ENCODE measurements at places on chromosomes 2 and 18.

DNA sequence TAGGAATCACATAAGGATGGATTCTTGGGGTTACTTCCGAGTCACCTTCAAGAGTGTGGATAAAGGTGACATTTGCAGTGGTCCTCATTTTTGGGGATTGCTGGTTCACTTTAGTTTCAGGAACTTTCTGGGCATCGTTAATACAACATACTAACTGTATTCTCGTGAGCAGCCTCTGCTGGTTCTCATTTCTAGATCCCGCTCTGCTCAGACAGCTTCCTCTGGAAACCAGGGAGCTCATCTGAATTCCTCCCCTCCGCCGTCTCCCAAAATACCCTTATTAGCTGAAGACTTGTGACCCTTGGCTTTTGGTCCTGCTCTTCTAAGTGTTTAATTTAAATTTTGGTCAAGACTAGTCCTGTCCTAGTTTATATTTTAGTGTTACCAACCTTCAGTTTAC is 64.5 kb downstream of the ZNF532 start:
- no peak for DNase-seq

DNA sequence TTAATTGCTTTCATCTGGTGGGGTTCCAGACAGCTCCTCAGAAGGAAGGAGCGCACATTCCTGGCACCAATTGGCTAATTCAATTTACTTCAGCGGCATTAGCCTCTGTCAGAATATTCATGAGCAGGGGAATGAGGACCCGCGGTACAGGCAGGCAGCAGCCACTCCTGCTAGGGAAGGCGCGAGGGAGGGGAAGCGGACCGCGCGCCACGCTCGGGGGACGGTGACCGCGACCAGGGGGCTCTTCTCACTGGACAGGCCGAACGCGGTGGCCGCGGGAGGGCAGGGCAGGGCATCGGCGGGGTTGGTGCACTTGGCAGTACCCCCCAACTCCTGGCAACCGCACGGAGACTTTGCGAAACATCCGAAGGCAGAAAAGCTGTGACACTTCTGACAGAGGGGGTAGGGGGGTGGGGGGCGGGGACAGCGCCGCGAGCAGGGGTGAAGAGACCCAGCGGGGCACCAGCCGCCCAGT is at the start of gene CDH20:
CDH20 (plus strand) TSS at position 160 of the 475 bp plus-strand sequence.
- no peak for DNase-seq

- no peak for DNase-seq
These were observed 49.6 kb upstream of the PXDN start for GRCh38 chr2:1793868-1794445.

- DNase-seq, result no peak
These were observed 69.3 kb downstream of the MAPK4 start for GRCh38 chr18:50629148-50629631.

DNA sequence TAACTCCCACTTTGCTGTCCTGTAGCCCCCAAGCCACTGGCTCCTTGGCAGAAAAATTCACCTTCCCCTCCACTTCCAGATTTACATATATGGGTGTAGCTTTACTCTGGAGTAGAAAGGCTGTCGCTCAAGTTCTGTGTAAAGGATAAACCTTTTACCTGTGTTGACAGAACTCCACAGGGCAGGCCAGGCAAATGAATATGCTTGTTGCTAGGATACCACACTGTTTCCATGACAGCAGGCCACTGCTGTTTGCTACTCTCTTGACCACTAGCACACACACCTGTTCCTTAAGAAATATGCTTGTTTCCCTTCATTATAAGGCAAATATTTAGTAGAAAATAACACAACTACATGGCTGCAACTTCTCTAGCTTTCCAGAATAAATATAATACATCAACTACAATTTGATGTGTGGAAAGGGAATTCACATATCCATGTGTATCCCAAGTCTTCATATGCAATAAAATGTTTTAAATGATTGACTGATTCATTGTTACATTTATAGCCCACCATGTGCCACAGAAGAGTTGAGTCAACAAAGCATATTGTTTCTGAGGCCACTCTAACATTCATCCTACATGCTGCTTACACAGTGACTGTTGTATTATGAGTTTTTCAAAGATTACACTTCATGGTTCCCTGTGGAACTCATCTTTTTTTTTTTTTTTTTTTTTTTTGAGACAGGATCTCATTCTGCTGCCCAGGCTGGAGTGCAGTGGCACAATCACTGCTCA is 56.2 kb upstream of the ROCK1 start:
- no peak for DNase-seq

DNA sequence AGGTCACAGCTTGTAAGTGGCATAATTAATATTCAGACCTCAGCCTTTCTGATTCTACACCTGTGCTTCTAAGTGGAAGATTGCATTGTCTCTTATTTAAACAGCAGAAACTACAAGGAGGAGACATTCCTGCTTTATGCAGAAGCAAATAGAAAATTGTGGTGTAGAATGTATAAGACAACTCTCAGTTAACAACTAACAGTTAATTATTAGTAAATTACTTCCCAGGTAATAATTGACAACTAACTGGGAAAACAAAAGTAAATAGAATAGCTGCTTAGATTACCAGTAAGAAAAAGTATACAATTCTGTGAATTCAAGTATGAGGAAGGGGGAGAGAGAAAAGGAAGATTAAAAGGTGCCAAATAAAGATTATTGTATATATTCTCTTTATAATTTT is 1210.5 kb upstream of the GYPC start:
- no peak for DNase-seq

GRCh38 chr2:159549234-159549633 is 67.1 kb downstream of the BAZ2B start:
- no peak for DNase-seq

DNA sequence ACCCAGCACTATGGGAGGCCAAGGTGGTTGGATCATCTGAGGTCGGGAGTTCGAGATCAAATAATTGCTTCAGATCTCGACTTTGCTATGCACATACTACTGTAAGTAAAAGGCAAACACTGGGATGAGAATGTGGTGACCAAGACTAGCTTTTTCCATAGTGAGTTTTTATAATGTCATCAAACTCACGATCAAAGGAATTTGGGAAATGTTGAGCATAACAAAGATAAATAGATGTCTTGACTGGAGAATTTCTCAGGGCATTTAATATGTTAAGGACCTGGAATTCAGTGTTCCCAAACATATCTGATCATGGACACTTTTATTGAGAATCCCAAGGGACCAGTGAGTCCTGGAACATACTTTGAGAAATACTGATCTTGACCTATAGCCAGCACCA is 205.6 kb downstream of the ARHGAP15 start:
- no peak for DNase-seq

GRCh38 chr2:9178110-9178903 is 28.3 kb upstream of the ASAP2 start:
- DNase-seq, result no peak

GRCh38 chr2:20113986-20114938 is 62.8 kb upstream of the LAPTM4A start:
- DNase-seq, result no peak

GRCh38 chr18:52451256-52451655 is 111.3 kb downstream of the DCC start:
- DNase-seq, result no peak

GRCh38 chr18:36041146-36041545 is 26.2 kb downstream of the RPRD1A start:
- DNase-seq, result no peak

GRCh38 chr2:47339745-47340541 is 63.0 kb upstream of the MSH2 start:
- DNase-seq, result no peak

GRCh38 chr2:201396595-201396994 is 39.5 kb upstream of the FLACC1 start:
- DNase-seq, result no peak

GRCh38 chr2:30300456-30301221 is 69.3 kb downstream of the LBH start:
- no peak for DNase-seq

GRCh38 chr2:34909992-34910705 is 1311.0 kb upstream of the FAM98A start:
- no peak for DNase-seq

DNA sequence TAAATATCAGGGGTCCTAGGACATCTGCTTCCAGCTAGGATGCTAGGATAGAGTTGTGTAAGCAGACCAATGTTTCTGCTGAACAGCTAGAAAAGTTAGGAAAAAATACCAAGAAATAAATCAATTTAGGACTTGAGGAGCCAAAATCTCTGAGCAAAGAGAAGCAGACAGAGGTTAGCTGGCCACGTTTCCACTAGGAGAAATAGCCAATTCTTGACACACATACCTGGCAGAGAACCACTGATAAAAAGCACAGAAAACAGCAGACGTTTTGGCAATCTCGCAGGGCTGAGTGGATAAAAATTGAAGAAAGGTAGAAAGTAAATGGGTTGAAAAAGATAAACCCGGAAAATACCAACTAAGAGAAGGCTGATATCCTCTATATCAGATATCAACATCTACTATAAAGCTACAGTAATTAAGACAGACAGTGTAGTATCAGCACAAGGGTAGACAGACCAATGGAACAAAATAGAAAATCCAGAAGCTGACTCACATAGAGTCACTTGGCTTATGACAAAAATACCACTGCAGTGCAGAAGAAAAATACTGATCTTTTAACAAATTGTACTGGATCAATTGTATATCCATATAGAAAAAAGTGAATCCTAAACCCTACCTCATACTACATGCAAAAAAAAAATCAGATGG is 306.1 kb upstream of the KLHL29 start:
- no peak for DNase-seq

- no peak for DNase-seq
These were observed 150.6 kb downstream of the AGPS start for GRCh38 chr2:177543007-177543760.

DNA sequence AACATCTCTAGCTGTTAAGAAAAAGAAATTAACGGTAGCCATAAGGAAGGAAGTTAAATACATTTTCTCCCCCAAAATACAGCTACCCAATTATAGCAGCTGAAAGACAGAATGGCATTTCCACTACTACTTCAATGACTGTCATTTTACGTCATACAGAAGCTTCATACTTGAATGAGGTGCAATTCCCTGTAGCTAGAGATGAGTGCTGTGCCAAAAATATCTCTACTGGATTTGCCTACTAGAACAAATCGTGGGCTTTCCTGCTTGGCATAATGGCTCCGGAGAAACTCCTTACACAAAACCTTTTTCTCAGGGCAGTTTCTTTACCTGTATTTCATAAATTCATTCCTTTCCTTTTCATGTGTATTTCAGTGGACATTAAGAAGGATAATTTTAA is 36.3 kb upstream of the NRXN1 start:
- DNase-seq, result no peak

GRCh38 chr18:66873899-66874298 is 270.0 kb upstream of the CDH19 start:
- no peak for DNase-seq

- DNase-seq, result no peak
These were observed 64.1 kb upstream of the RAB6C start for GRCh38 chr2:129915303-129915840.

DNA sequence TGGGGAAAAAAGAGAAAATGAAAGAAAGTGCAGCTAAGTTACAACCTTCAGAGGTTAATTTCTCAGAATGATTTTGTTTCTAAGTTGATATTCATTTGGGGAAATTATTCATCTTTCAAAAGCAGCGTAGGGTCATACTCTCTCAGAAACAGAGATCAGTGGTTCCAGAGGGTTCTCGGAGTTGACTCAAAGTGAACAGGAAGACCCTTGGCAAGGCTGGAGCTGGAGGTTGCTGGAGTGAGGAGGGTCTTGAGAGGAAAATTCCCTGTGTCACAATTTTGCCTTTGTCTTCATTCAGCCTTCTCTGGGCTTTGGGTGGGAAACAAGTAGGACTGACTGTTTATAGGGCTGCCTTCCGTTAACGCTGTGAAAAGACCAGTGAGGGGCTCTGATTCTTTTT is 168.2 kb downstream of the ICOS start:
- DNase-seq, result no peak

- no peak for DNase-seq
These were observed 92.0 kb downstream of the LTBP1 start for GRCh38 chr2:33038799-33039198.

DNA sequence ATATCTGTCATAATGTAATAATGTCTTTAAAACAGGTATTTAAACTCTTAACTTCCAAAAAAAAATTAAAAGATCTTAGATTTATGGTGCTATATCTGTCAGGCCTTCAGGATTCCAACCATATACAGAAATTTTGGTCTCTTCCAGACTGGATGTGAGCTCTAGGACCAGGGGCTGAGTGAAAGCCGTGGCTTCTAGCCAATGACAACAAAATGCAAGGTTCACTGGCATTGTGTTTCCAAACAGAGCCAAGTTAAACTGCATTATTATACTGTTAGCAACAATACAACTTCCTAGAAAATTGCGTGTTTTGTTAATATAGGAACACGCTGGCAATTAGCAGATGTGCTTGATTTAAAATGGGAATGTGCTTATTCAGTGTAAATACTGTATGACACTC is 809.8 kb upstream of the SOX11 start:
- no peak for DNase-seq

DNA sequence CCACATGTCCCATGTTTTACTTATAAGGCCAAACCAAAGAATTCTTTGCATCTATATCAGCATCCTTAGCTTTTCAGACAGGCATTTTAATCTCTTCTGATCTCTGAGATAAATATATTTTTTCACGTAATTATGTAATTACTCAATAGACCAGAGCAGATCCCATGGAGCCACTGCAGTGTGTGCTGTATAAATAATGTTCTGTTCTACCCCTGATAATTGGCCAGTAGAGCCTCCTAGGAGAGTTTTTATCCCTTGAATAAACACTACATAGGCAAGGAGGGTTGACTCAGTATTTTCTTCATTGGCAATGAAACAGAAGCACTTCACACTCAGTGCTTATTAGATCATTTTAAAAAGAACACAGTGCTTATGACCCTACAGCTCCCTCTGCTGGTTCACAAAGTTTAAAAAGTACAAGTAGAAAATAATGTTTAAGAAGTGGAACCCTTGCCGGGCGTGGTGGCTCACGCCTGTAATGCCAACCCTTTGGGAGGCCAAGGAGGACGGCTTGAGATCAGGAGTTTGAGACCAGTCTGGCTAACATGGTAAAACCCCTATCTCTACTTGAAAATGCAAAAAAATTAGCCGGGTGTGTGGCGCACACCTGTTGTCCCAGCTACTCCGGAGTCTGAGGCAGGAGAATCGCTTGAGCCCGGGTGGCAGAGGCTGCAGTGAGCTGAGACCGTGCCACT is 91.9 kb downstream of the PPP1R1C start:
- no peak for DNase-seq

- DNase-seq, result no peak
These were observed 37.9 kb downstream of the LYPD1 start for GRCh38 chr2:132632000-132632649.

DNA sequence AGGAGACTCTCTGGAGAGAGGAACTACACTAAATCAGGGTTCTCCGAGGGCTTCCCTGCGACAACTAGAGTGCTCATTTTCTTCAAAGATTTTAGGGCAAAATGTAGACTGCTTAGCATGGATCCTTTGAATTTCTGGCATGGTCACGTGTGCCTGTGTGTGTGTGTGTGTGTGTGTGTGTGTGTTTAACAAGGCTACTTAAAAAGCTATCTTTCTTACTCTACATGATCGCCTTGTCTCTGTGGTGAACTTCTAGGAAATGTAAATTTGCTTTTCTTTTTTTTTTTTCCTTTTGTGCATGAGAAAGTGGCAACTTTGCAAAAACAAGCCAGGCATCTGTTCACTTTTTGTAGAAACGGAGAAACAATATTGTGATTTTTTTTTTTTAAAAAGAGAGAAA is 43.9 kb downstream of the SOX11 start:
- no peak for DNase-seq

- no peak for DNase-seq
These were observed 79.1 kb downstream of the NCKAP5 start for GRCh38 chr2:133489146-133489545.

Data from stimulated activated CD8-positive, alpha-beta memory T cell treated with anti-CD3 and anti-CD28 coated beads, Interleukin-7, amount 100 ng/mL, for 24 hours (primary cell).